Left ventricle myocardium superior (tissue), 1 donor: ENCODE measurements at places on chromosomes 11 and 22. TPM values are rescaled to one million over a fixed set of nuclear protein-coding genes. Genes with fewer than 3 reads are reported as not detected.

GRCh38 chr11:763549-764321 lies 13.6 kb downstream of the GATD1 start:
- DNase-seq, result no peak

GRCh38 chr11:2721210-2721916 lies 21.6 kb upstream of the KCNQ1OT1 start:
- DNase-seq, result no peak

The MMP3 gene
- not detected for total RNA-seq

- DNase-seq, result no peak
Measured at GRCh38 chr22:38776086-38776485, 17.9 kb downstream of the DNAL4 start.

DNA sequence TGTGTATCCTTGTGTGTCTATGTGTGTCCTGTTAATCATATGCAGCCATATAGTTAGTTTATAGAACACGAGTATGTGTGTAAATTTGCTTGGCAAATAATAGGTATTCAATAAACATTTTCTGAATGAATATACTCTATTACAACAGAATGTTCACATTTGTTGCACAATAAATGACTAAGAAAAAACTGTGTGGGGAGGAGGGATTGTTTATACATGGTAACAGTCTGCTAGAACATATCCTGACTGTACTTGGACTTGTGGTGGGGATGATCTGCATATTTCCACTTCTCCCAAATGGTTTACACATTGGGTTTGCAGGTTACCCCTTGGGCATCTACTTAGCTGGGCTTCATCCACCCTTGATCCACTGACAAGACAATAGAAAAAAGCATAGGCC lies 194.6 kb downstream of the INSC start:
- no peak for DNase-seq

The CLDN5 gene
- 25.5 TPM for total RNA-seq
